ENCODE measurements at places on chromosomes 3 and 15. TPM values are rescaled to one million over a fixed set of nuclear protein-coding genes. Genes with fewer than 3 reads are reported as not detected.

The OXTR gene
- 1.00 TPM for polyA plus RNA-seq

The BNC1 gene
- polyA plus RNA-seq = 0.11 TPM

The GUCA1C gene
- polyA plus RNA-seq = 0.18 TPM

The CKMT1B gene
- 1.6 TPM for polyA plus RNA-seq

The FBXW12 gene
- 0.35 TPM for polyA plus RNA-seq

The SST gene
- 0.26 TPM for polyA plus RNA-seq

The CYP19A1 gene
- 0.21 TPM for polyA plus RNA-seq

The BCL2A1 gene
- polyA plus RNA-seq = 0.18 TPM

The HCN4 gene
- polyA plus RNA-seq = 0.93 TPM

The ILDR1 gene
- 8.1 TPM for polyA plus RNA-seq
